ENCODE measurements at places on chromosomes 5 and 9. TPM values are rescaled to one million over a fixed set of nuclear protein-coding genes. Genes with fewer than 3 reads are reported as not detected.

DNA sequence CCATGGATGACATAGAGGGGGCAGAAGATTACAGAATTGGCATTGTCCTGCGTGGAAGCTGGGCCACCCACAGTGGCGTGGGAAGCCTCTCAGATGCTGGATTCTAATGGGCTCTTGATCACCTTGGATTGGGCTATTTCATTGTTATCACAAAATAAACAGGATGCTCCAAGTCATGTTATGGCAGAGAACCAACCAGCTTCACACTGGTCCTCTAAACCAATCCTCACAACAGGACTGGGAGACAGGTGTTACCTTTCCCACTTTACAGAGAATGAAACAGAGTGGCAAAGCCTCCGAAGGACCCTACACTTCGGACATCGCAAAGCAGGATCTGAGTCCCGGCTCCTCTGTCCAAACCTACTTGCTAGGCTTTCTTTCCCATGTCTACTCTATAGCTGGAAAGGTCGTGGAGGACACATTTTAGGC, 455 bp upstream of the SMIM3 start:
- peaks cover 30% of the 10 kb centered on the region for H3K4me1 ChIP-seq
- peak overlapping the region; percentile 97 for H3K4me3 ChIP-seq
- DNase-seq, result no peak
- peak overlapping the region; percentile 71 for H3K27ac ChIP-seq
- no peaks in the 10 kb centered on the region for H3K36me3 ChIP-seq

Gene FGF10
- 1.5 TPM for total RNA-seq

DNA sequence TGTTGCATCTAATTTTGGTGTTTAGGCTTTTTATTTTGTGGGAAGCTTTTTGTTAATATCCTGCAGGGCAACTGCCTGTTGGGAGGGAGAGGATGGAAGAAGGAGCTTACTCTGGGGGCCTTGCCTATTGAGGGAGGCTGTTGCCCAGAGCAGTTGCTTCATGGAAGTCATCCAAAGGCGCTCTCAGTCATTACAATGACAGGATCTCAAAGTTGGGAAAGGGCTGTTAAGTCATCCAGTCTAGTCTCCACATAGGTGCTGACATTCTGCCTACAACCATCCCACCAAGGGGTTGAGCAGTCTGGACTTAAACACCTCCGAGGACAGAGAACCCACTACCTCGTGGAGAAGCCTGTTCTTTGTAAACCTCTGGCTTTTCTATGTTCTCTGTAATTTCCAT, 13.2 kb downstream of the SAP30L start:
- no peak overlapping the region for H3K4me3 ChIP-seq
- no peaks in the 10 kb centered on the region for H3K4me1 ChIP-seq
- H3K27me3 ChIP-seq, result no peaks in the 10 kb centered on the region
- no peak overlapping the region for H3K27ac ChIP-seq

Gene CTXN3
- not detected for total RNA-seq

Gene EGFLAM
- total RNA-seq, result 4.8 TPM

- no peak overlapping the region for H3K27ac ChIP-seq
- H3K4me3 ChIP-seq, result no peak overlapping the region
- no peaks in the 10 kb centered on the region for H3K36me3 ChIP-seq
- DNase-seq, result no peak
Observed at GRCh38 chr9:88587182-88587581, 52.2 kb downstream of the NXNL2 start.

GRCh38 chr5:55173687-55174230, 782 bp upstream of the CDC20B start:
- peaks cover 80% of the 10 kb centered on the region for H3K27me3 ChIP-seq
- H3K36me3 ChIP-seq, result no peaks in the 10 kb centered on the region
- H3K4me1 ChIP-seq, result peaks cover 13% of the 10 kb centered on the region
- DNase-seq, result no peak
- peak overlapping the region; percentile 63 for H3K27ac ChIP-seq

DNA sequence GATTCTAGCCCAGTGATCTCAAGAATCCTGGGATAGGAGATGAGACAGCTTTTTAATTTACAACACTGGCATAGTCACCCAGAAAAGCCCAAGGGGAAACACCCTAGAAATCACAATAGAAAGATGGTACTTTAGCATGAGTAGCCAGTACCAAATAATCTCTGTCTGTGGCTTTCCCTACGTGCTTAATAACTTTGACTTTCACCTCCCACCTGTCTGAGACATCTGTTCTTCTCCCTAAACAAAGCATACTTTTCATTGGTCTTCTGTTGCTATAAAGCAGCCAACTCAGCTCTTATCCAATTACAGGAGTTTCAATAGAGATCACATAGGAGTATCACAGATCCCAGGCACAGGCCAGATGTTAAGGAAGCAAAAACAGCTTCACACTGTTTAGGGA, 10.4 kb downstream of the MARCHF3 start:
- H3K4me3 ChIP-seq, result no peak overlapping the region
- H3K36me3 ChIP-seq, result no peaks in the 10 kb centered on the region
- H3K4me1 ChIP-seq, result no peaks in the 10 kb centered on the region
- H3K27me3 ChIP-seq, result peaks cover 9% of the 10 kb centered on the region
- no peak overlapping the region for H3K27ac ChIP-seq
- no peak for DNase-seq

Gene OLFML2A
- 10.8 TPM for total RNA-seq

Gene GRIN3A
- total RNA-seq, result 5.3 TPM

DNA sequence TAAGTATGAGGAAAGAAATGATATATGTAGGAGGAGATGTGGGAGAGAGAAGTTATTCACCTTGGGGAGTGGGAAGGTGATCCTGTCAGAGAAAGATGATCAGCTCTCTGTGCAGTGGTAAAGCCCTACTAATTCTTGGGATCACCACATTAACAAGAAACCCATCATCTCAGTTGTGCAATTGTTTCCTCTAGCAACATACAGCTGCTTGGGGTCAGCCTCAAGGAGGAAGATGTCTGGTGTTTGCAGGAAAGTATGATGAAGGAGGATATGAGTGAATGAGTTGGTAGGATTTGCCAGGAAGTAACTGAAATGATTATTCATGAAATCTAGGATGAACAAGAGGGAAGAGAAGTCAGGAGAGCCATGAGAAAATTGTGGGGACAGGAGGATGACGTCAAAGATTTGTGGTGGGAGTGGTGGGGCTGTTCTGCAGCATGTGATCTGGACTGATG, 50.1 kb downstream of the TNFSF8 start:
- H3K4me3 ChIP-seq, result no peak overlapping the region
- DNase-seq, result no peak
- H3K27me3 ChIP-seq, result no peaks in the 10 kb centered on the region

DNA sequence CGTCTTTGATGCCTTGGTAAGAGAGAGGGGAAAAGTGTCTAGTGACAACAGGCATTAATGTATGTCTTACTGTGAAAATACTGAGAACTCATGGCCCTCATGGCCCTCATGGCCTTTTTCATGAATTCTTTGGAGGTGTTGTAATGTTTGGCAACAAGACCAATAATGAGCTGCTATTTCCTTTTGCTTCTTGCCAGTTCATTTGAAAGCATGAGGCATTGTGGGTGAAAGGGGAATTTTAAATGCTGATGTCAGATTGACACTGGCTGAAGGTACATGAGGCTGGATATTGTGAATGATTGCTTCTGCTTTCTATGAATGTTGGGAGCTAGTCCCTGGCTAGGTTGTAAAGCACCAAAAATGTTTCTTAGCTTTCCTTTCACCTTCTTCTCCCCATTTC, 79.2 kb downstream of the DOCK2 start:
- peaks cover 26% of the 10 kb centered on the region for H3K27me3 ChIP-seq
- no peak for DNase-seq
- no peak overlapping the region for H3K27ac ChIP-seq
- peaks cover 9% of the 10 kb centered on the region for H3K4me1 ChIP-seq

DNA sequence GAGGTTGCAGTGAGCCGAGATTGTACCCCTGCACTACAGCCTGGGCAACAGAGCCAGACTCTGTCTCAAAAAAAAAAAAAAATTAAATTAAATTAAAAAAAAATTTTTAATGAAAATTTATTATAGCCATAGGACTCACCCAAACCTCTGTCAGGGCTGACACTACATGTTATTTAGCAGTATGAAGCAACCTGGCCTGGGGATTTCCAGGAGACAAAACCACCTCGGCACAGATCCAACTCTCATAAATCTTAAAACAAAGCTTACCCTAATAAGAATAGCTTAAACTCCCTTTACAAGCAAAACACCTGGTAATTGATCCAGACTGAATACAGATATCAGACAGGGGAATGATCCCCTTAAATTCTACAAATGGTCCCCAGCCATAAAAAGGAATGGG, 38.4 kb downstream of the PPP1R2B start:
- H3K4me3 ChIP-seq, result no peak overlapping the region
- no peaks in the 10 kb centered on the region for H3K36me3 ChIP-seq
- no peaks in the 10 kb centered on the region for H3K4me1 ChIP-seq

Gene SLC25A2
- total RNA-seq, result 0.92 TPM

Gene ARL14EPL
- not detected for total RNA-seq

- peak overlapping the region; percentile 70 for H3K27ac ChIP-seq
- no peaks in the 10 kb centered on the region for H3K27me3 ChIP-seq
- DNase-seq, result no peak
- H3K4me3 ChIP-seq, result no peak overlapping the region
- peaks cover 34% of the 10 kb centered on the region for H3K4me1 ChIP-seq
Observed at GRCh38 chr5:157384971-157385709, 74.9 kb upstream of the NIPAL4 start.

DNA sequence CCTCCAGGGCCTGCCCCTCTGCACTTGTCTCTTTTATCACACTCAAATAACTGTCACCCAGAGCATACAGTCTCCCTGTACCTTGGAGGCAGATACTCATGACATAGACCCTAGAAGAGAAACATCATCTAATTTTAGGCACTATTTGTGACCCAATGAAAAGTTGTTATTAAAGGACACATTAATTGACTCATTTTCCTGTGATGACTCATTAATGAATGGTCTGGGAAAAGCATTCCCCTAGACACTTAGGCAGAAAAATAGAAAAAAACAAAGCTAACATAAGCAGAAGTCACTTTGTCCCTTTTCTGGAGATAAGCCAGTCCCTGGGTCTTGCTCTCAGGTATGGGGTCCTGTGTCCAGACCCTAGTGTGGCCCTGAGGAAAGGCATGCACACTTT, 15.0 kb downstream of the TRPC7 start:
- no peaks in the 10 kb centered on the region for H3K36me3 ChIP-seq
- H3K27me3 ChIP-seq, result peaks cover 28% of the 10 kb centered on the region
- no peak for DNase-seq
- no peak overlapping the region for H3K27ac ChIP-seq
- H3K4me1 ChIP-seq, result no peaks in the 10 kb centered on the region

Gene SLC6A18
- 0.48 TPM for total RNA-seq

Gene SLC6A7
- total RNA-seq, result 0.38 TPM

GRCh38 chr9:104633976-104634520, 16.0 kb upstream of the OR13C9 start:
- H3K27ac ChIP-seq, result no peak overlapping the region
- H3K36me3 ChIP-seq, result no peaks in the 10 kb centered on the region
- H3K27me3 ChIP-seq, result peaks cover 3% of the 10 kb centered on the region
- no peak overlapping the region for H3K4me3 ChIP-seq
- no peak for DNase-seq
- no peaks in the 10 kb centered on the region for H3K4me1 ChIP-seq

GRCh38 chr5:150163547-150164059, 3.0 kb upstream of the CDX1 start:
- peaks cover 39% of the 10 kb centered on the region for H3K27me3 ChIP-seq
- H3K27ac ChIP-seq, result peak overlapping the region; percentile 71
- peak overlapping the region; percentile 38 for H3K4me3 ChIP-seq
- H3K4me1 ChIP-seq, result peaks cover 62% of the 10 kb centered on the region
- H3K36me3 ChIP-seq, result no peaks in the 10 kb centered on the region

DNA sequence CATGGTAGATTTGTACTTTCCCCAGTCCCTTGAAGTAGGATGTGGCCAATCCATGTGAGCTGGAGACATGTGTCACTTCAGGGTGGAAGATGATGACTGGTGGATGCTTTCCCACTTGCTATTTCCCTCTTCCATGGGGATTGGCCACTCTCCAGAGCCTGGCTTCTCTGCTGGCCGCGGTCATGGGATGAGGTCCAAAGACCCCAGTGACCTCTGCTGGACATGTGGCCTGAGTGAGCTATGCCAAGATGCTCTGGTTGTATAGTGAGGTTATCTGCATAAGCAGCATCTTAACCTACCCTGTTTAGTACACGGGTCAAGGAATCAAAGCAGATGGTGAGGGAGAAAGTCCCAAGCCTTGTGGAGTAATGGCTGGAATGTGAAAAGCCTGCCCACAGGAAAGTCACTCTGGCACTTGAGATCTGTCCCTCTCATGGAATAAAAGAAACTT, 47.1 kb downstream of the SH3PXD2B start:
- peaks cover 14% of the 10 kb centered on the region for H3K36me3 ChIP-seq
- no peak overlapping the region for H3K27ac ChIP-seq
- peaks cover 26% of the 10 kb centered on the region for H3K4me1 ChIP-seq
- no peak for DNase-seq

Gene PLCXD3
- 7.4 TPM for total RNA-seq

Gene SUSD3
- 1.5 TPM for total RNA-seq

DNA sequence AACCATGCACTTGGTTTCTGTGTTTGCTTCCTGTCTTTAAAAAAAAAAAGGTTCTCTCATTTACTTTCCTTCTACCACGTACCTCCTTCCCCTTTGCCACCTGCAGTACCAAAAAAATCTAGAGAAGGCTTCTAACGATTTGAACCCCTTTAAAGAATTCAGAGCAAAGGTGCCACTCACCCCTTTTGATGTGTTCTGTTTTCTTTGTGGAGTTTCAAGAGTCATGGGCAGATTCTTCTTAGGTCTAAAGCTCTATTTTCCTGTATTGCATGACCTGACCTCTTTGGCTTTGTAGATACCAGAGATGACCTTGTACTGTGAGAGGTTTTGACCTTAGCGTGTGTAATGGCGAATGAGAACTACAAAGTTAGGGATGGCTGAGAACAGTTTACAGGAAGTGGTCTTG, 29.0 kb downstream of the TXNDC8 start:
- H3K4me1 ChIP-seq, result no peaks in the 10 kb centered on the region
- DNase-seq, result no peak
- H3K27ac ChIP-seq, result no peak overlapping the region
- no peaks in the 10 kb centered on the region for H3K36me3 ChIP-seq

DNA sequence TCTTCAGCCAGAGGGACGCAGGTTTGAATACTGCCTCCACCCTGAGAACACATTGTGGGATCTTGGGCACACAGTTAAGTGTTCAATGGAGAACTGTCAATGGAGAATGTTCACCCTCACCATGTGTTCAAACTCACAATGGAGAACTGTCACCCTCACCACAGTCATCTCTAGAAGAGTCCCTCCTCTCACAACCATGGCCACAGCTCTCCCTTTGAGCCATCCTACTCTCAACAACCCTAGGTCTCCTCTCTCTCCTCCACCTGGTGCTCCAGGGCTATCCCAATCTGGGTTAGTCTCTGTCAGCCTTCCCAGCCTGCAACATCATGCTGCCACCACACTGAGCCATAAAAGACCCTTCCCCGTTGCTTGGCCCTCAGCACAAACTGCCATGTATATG, 36.3 kb upstream of the HAND1 start:
- H3K36me3 ChIP-seq, result no peaks in the 10 kb centered on the region
- H3K27ac ChIP-seq, result no peak overlapping the region
- H3K4me1 ChIP-seq, result peaks cover 2% of the 10 kb centered on the region
- no peak for DNase-seq
- H3K4me3 ChIP-seq, result no peak overlapping the region
- peaks cover 48% of the 10 kb centered on the region for H3K27me3 ChIP-seq

GRCh38 chr9:107945493-107945892, 455.9 kb upstream of the KLF4 start:
- H3K4me1 ChIP-seq, result no peaks in the 10 kb centered on the region
- H3K36me3 ChIP-seq, result no peaks in the 10 kb centered on the region
- no peak for DNase-seq
- no peak overlapping the region for H3K27ac ChIP-seq
- peaks cover 3% of the 10 kb centered on the region for H3K27me3 ChIP-seq
- no peak overlapping the region for H3K4me3 ChIP-seq

Gene ENTPD2
- 6.4 TPM for total RNA-seq
